HFFc6 (cell line): ENCODE measurements at places on chromosomes 6 and 20.

GRCh38 chr6:157253699-157254098, 69.6 kb downstream of the TMEM242 start:
- no peaks in the 10 kb centered on the region for H3K4me1 ChIP-seq
- H3K36me3 ChIP-seq = no peaks in the 10 kb centered on the region
- H3K4me3 ChIP-seq = no peak overlapping the region
- DNase-seq = no peak

- peaks cover 21% of the 10 kb centered on the region for H3K4me1 ChIP-seq
- H3K27ac ChIP-seq = 0 out of 2 replicates have a peak overlapping the region, but pooled peaks have one; percentile 28
- H3K36me3 ChIP-seq = no peaks in the 10 kb centered on the region
- no peak for DNase-seq
Observed at GRCh38 chr6:90285042-90285481, 11.6 kb downstream of the BACH2 start.

- DNase-seq = no peak
- H3K27ac ChIP-seq = no peak overlapping the region
- H3K27me3 ChIP-seq = no peaks in the 10 kb centered on the region; the same call in 1 of the 2 replicates
- peak overlapping the region; percentile 24; the same call in 1 of the 2 replicates for H3K4me3 ChIP-seq
Observed at GRCh38 chr20:57388953-57389694, 2.1 kb upstream of the RBM38 start.

DNA sequence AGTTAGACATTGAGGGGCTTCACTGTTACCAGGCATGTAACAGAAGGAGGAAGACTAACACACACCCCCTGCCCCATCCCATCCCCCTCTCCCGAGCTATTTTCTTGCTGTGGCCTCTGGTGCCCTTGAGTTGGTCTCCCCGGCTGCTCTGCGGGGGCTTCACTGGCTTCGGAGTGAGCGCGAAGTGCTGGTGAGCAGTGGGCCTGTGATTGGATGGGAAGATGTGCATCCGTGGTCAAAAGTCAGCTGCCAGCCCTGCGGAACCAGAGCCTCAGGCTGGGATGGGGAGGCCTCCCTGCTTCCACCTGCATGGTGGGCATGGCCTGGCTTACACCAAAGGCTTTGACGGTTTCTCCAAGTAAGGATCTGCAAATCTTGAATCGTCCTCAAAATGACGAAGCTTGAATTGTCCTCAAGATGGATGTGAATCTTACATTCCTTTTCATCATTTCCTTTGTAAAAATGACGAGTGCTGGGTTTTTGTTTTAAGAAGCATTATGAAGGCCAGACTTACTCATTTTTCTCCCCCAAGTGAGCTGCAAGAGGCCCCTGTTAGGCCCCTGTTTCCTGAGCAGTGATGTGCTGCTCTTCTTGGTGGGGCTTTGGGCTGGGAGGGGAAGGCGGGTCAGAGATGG, 23.7 kb downstream of the SPATA2 start:
- peaks cover 6% of the 10 kb centered on the region; the same call in 1 of the 2 replicates for H3K36me3 ChIP-seq
- H3K4me1 ChIP-seq = peaks cover 34% of the 10 kb centered on the region
- no peak overlapping the region for H3K27ac ChIP-seq
- H3K4me3 ChIP-seq = no peak overlapping the region
- H3K27me3 ChIP-seq = peaks cover 5% of the 10 kb centered on the region
- DNase-seq = no peak

- peaks cover 9% of the 10 kb centered on the region for H3K27me3 ChIP-seq
- no peak overlapping the region for H3K4me3 ChIP-seq
- no peaks in the 10 kb centered on the region; the same call in 1 of the 2 replicates for H3K4me1 ChIP-seq
- H3K36me3 ChIP-seq = no peaks in the 10 kb centered on the region
- H3K27ac ChIP-seq = no peak overlapping the region
Observed at GRCh38 chr6:43876602-43877001, 106.6 kb downstream of the VEGFA start.

DNA sequence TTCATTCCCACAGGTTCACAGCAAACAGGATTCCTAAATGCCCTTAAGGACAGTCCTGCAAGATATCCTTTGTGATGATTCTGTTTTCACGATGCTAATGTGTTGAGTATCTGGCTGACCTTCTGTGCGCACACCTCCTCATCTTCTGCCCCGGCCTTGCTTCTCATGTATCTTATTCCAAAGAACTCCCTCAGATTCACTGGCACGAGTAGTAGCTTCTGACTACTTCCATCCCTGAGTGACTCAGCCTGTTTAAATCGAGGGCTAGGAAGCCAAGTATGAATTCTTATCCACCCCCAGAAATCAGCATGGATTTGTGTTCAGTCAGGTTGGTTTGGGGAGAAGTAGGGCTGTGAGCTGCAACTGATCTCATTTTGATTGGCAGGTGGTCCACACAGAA, 190.2 kb upstream of the SNX9 start:
- H3K36me3 ChIP-seq = no peaks in the 10 kb centered on the region
- no peaks in the 10 kb centered on the region for H3K27me3 ChIP-seq
- peak overlapping the region; percentile 67 for H3K27ac ChIP-seq
- peak overlapping the region; percentile 37; the same call in 1 of the 2 replicates for H3K4me3 ChIP-seq
- peaks cover 13% of the 10 kb centered on the region for H3K4me1 ChIP-seq

DNA sequence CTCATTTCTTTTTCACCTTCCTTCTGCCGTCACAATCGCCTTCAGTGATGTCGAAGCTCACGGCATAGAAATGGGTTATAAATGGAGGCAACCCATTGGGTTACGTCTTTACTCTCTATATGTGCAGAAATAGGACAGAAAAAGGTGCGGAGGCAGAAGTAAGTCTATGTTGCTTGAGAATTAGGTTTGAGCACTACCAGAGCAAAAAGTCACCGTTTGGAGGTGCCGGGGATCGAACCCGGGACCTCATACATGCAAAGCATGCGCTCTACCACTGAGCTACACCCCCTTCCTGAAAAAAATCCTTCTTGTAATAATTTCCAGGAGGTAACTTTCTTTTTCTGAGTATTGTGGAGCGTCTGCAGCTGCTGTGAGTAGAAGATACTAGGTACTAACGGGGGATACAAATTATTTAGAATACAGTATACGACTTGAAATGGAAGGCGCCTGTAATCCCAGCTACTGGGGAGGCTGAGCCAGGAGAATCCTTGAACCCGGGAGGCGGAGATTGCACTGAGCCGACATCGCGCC, 134.2 kb downstream of the TRIM27 start:
- peak overlapping the region; percentile 93 for H3K4me3 ChIP-seq
- H3K36me3 ChIP-seq = no peaks in the 10 kb centered on the region
- peak overlapping the region; percentile 30 for H3K27ac ChIP-seq
- DNase-seq = peak; percentile 75
- H3K4me1 ChIP-seq = peaks cover 30% of the 10 kb centered on the region

GRCh38 chr6:168935628-168936010, 318.0 kb downstream of the THBS2 start:
- no peak overlapping the region for H3K27ac ChIP-seq
- no peak for DNase-seq
- no peak overlapping the region for H3K4me3 ChIP-seq
- no peaks in the 10 kb centered on the region for H3K36me3 ChIP-seq
- peaks cover 14% of the 10 kb centered on the region for H3K4me1 ChIP-seq

- peaks cover 16% of the 10 kb centered on the region for H3K36me3 ChIP-seq
- no peak for DNase-seq
- H3K27me3 ChIP-seq = peaks cover 5% of the 10 kb centered on the region
- H3K4me1 ChIP-seq = peaks cover 51% of the 10 kb centered on the region
Observed at GRCh38 chr20:35771367-35771688, 487 bp upstream of the PHF20 start.

DNA sequence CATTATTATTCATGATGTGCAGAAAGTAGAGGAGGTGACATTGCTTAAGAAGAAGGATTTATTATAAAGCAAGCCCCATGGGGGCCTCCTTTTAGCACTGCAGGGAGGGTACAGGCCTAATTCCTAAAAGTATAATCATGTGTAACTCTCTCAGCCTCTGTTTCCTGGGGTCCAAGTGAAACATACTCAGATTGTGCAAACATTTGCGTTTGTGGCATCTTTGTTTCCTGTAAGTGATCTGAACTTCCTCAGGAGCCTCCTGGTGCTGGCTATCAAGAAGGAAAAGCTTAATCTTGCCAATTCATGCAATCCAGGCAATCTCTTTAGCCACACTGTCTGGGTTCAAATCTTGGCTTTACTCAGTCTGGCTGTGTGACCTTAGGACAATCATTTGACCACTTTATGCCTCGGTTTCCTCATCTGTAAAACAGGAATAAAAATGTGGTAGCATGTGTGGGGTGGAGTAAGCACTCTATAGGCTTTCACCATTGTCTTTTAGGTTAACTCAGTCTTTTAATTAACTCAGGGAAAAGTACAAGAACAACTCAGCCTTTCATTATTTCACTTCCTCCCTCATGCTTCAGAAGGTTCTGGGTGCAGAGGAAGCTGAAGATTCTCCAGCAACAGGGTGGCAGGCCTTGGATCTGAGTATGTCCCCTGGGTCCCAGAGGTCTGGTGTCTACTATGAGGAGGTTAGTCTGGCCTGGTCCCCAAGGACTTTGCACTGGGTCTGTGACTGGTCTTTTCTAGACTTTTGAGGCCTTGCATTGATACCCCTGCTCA, 831 bp upstream of the SIRPB2 start:
- no peak for DNase-seq
- H3K27ac ChIP-seq = no peak overlapping the region
- peaks cover 50% of the 10 kb centered on the region for H3K27me3 ChIP-seq
- no peak overlapping the region for H3K4me3 ChIP-seq

DNA sequence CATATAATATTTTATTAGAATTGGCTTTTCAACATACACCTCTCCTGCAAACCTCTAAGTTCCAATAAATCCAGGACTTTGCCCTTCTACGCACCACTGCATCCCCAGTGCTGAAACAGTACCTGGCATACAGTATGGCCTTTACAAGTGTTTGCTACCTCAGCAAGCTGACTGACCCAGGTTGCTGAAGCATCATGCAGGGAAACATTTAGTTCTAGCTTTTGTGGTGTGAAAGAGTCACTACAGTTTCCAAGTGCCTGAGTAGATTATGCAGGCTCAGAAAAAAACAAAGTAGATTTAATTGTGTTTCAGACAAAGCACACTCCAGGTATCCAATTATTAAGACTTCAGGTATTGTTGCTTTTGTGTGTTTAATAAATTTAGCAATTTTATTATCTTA, 614.2 kb upstream of the NRSN1 start:
- DNase-seq = no peak
- H3K36me3 ChIP-seq = no peaks in the 10 kb centered on the region
- no peak overlapping the region for H3K4me3 ChIP-seq
- H3K4me1 ChIP-seq = no peaks in the 10 kb centered on the region
- no peak overlapping the region for H3K27ac ChIP-seq

DNA sequence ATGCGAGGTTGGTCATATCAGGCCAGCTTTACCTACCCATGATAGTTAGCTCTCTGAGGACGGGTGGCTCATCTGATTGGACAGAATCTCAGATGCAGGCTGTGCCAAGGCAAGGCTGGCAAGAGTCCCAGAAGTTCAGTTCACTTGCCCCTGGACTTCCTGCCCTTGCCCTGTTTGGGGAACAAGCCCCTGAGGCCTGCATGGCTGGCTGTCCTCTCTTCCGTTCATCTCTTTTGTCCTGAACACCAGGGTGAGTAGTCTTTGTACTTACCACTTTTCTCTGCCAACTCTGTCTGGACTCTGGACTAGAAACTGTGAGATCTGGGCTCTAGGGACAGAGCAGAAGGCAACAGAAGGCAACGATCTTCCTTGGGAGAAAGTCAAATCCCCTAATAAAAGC, 769.9 kb downstream of the QKI start:
- no peaks in the 10 kb centered on the region for H3K27me3 ChIP-seq
- H3K4me3 ChIP-seq = no peak overlapping the region
- peaks cover 6% of the 10 kb centered on the region; the same call in 1 of the 2 replicates for H3K36me3 ChIP-seq

DNA sequence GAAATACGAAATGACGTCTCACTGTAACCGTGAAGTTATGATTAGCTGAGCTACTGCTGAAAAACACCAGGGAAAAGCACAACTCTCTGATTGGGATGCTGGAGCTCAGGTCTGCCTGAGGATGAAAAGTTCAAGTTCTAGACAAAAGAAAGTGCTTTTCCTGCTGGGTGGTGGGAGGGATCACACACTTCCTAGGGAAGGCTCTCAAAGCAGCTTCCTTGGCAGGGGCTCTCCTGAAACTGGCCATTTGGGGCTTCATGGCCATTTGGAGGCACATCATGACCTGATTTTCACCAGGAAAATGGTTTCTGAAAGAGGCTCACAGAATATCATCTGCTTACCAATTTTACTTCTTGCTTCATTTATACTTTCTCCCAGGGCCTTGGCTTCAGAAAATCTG, 97.1 kb upstream of the KCNK16 start:
- H3K36me3 ChIP-seq = no peaks in the 10 kb centered on the region
- no peak for DNase-seq
- no peaks in the 10 kb centered on the region for H3K4me1 ChIP-seq
- no peak overlapping the region for H3K27ac ChIP-seq
- no peaks in the 10 kb centered on the region for H3K27me3 ChIP-seq

- no peak for DNase-seq
- H3K36me3 ChIP-seq = no peaks in the 10 kb centered on the region
- H3K27me3 ChIP-seq = no peaks in the 10 kb centered on the region
- no peaks in the 10 kb centered on the region for H3K4me1 ChIP-seq
- no peak overlapping the region for H3K4me3 ChIP-seq
Observed at GRCh38 chr6:25746968-25747367, 7.6 kb upstream of the SLC17A4 start.

- H3K4me1 ChIP-seq = peaks cover 39% of the 10 kb centered on the region
- no peaks in the 10 kb centered on the region for H3K36me3 ChIP-seq
- DNase-seq = no peak
- H3K4me3 ChIP-seq = no peak overlapping the region
- H3K27me3 ChIP-seq = peaks cover 8% of the 10 kb centered on the region
Observed at GRCh38 chr20:24834310-24834709, 114.8 kb upstream of the CST7 start.

DNA sequence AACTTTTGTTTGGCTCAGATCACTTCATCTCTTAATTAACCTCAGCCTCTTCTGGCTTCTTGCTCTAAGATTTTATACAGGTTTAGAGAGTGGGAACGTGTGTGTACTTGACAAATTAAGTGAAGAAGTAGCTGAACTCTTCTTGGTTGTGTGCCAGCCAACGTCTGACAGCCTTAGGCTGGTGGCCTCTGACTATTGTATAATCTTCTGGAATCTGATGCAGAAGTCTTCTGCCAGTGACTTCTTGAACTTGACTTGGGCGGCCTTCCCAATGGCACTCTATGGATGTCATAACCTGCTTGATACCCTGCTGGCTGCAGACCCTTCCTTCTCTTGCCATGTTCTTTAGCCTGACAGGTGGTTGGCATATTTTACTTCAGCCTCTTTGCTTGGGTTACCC, 660.5 kb downstream of the DOK5 start:
- no peak overlapping the region for H3K27ac ChIP-seq
- H3K4me3 ChIP-seq = no peak overlapping the region
- H3K36me3 ChIP-seq = no peaks in the 10 kb centered on the region

DNA sequence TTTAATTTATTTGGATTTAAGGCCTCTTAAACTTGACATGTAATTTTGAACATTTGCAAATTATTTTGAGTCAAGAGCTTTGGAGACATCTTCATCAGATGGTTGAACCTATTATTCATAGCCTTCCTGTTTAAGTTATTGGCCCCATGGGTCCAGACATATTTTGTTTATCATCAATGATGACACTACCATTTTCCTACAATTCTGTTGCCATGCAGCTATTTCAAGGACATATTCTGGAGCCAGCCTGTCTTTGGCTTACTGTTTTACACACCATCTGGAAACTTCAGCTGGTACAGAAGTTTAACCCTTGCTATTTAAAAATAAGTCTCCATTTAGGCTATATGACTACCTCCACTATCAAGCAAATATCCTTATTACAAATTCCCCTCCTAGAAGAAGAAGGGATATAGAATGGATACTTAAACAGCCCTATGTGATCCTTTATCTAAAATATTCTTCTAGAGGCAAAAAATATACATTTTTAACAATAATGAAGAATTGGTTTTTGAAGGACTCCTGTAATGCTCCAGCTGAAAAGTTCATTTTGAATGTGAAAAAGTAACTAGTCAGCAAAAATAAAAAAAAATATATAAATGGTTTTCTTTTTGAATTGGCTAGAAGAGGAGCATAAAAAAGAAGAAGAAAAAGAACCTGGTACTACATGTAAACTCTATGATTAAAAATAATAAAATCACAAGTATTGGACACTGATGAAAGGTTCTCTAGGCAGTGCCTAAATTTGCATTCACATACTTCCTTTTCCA, 544.0 kb upstream of the HS3ST5 start:
- no peak overlapping the region for H3K4me3 ChIP-seq
- no peaks in the 10 kb centered on the region for H3K36me3 ChIP-seq
- H3K27ac ChIP-seq = no peak overlapping the region
